ENCODE measurements at places on chromosomes 1 and 21.
A peak's percentile ranks its signal among the peaks of the same experiment; 100 is the strongest.

- DNase-seq = no peak
These were observed 13.0 kb upstream of the UQCRHL start for GRCh38 chr1:15820478-15820877.

GRCh38 chr1:40380817-40381216 lies 7.3 kb downstream of the SMAP2 start:
- DNase-seq = no peak

- no peak for DNase-seq
These were observed 167.0 kb downstream of the ZC3H11B start for GRCh38 chr1:219445864-219446263.

DNA sequence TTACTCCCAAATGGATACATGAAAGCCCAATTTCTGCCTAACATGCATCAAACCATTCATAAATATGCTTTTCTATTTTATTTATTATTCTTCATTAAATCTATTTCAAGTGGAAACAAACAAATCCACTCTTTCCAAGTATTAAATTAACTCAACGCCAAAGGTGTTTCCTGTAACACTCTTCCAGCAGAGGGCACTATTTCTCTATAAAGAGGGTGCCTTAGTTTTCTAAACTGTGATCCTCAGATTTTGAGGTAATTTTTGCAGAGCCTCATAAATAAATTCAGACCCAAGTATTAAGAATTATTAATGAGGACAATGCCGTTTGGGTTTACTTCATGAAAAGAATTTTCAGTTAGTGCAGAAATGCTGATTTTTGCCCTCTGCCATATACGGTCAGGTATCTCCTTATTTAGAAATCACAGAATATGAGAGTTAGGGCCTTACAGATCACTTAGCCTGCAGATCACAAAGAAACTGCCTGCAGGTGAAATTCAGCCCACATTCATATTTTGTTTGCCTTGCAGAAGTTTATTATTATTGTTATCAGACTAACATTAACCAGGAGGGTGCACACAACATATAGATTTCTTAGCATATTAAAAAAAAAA lies 40.1 kb upstream of the MYSM1 start:
- peak; percentile 43 for DNase-seq

GRCh38 chr1:33433509-33434362 lies 2.8 kb upstream of the PHC2 start:
- DNase-seq = no peak

Data from NCI-H1417 treated with DMSO at 0.1 percent for 48 hours (cell line).